ENCODE measurements at places on chromosomes 5 and 9. TPM values are rescaled to one million over a fixed set of nuclear protein-coding genes. Genes with fewer than 3 reads are reported as not detected.

CXCL14 gene
- not detected for total RNA-seq

POLR3G gene
- 10.0 TPM for total RNA-seq

MAST4 gene
- 36.3 TPM for total RNA-seq

WDR31 gene
- 1.4 TPM for total RNA-seq

RPL37 gene
- total RNA-seq, result 1,544 TPM

PCDHGB2 gene
- 1.3 TPM for total RNA-seq

SETD9 gene
- 15.6 TPM for total RNA-seq

All from pulmonary artery endothelial cell (primary cell).